ENCODE measurements at places on chromosomes 3 and 15.

GRCh38 chr3:131597816-131598215 is 95.0 kb upstream of the MRPL3 start:
- no peak for DNase-seq

DNA sequence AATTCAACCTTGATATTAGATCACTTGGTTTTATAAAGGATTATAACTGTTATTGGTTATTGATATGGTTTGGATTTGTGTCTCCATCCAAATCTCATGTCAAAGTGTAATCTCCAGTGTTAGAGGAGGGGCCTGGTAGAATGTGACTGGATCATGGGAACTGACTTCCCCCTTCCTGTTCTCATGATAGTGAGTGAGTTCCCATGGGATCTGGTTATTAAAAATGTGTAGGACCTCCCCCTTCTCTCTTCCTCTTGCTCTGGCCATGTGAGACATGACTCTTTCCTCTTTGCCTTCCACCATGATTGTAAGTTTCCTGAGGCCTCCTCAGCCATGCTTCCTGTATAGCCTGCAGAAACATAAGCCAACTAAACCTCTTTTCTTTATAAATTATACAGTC is 136.0 kb upstream of the UBE2E2 start:
- no peak for DNase-seq

GRCh38 chr3:131348911-131349310 is 32.7 kb upstream of the NUDT16 start:
- DNase-seq: no peak

DNA sequence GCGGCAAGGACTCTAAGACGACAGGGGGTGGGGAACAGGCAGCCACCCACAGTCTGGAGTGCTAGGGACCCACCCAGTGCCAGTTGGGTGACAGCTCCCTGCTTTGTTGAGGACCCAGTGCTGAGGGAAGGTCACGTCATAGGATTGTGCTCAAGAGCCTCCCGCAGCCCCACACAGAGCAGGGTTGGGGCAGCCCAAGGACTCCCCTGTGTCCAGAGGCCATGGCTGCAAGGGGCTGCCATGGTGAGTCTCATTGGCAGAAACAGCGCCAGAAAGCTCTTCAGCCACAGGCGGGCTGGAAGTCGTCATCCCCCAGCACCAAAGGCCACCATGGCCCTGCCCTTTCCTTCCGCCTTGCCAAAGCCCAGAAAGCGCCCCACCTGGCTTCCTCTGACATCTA is 37.0 kb upstream of the PLXNA1 start:
- DNase-seq: no peak

- no peak for DNase-seq
These were observed 620 bp upstream of the ANP32A start for GRCh38 chr15:68821190-68821840.

DNA sequence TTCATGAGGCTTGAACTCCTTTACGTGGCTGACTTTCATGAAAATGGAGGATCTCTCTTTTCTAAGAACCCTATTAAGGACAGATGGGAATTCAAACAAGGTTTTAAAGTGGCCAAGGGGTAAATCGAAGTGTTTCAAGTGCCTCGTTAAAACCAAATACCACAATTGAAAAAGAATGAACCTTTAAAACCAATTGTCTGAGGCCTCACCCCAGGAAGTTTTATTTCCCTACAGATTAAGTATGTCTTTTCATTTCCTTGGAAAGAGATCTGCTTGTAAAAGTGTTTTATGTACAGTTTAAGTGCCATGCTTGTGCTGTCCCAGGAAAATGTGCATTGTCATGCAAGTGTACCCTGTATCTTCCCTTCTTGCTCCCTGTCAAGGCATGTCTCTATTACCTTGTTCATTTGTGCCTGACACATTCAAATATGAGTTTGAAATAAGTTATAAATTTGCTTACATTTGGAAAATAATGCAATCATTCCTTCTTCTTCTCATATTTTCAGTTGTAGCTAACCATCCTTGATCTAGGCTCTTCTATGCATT is 138.7 kb downstream of the ZPLD1 start:
- DNase-seq: no peak

DNA sequence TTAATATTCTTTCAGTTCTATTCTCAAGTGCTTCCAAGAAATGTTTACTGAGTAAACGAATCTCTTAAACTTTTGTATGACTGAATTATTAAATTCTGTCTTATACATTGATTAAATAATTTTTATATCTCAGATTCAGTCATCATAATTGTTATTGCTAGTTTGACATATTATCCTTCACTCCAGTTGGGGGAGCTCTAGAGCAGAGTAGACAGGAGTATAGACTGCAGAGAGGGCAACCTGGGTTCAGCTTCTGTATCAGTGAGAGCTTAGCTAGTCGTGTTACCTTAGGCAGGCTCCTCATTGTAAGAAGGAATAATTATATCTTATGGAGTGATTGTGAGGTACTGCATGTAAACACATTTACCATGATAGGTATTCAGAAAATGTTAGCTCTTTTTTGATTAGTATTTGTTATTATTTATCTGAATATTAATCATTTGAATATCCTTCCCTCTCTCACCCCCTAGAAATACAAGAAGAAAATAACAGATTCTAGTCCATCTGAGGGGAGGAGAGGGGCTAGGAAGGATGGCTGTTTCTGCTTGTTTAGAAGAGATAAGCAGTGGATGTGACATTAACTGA is 31.0 kb upstream of the ZCWPW2 start:
- peak; percentile 83 for DNase-seq

GRCh38 chr3:173733029-173733652 is 335.6 kb downstream of the NLGN1 start:
- peak; percentile 38 for DNase-seq

DNA sequence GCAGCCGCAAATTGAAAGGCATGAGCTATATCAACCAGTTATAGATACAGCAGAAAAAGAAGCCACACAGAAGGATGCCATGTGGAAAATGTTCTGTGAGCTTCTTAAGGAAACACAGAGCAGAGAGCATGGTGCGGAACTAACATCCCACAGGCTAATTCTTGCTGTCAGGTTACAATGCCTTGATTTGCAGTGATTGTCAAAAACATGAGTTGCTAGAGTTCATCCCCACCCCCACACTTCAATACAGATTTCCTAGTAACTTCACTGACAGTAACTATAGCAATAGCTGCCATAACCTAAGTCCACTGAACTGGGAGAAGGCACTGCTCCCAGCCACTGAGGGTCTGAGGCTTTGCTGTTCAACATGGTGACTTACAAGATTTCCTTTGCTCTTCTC is 821.6 kb downstream of the SQOR start:
- DNase-seq: no peak

DNA sequence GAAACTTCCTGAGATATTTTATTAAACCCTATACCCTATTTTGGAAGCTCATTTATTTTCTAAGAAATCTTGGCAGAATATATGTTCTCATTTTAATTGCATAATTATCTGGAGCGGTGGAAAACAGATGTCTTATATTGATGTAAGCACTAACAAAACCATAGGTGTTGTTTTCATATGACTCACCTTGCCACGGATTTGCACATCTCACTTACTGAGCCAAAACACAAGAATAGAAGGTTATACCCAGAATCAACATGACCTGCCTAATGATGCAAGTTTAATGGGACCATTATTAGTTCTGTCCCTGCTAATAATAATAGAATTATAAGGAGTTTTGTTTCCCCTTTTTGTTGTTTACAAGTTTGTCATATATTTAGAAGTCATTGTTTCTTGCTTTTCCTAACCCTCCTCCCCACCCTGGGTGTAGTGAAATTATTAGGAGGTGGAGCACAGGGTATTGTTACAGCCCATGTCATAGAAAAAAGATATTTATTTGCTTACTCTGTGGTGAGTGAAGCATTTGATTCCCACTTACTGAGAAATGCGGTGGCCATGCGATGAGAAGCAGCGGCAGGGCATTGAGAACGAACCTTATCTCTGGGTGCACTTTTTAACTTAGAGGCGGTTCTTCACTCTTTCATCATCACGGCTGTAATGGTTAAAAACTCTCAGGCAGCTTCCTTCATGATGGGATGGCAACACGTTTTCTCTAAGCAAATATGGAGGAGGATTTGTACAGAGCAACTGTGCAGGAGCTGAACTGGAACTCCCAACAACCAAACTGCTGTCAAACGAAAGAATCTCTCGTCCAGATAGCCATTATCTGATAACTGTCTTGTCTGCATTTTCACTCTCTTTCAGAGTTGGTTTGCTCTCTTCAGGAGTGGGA is 521 bp downstream of the IL5RA start:
- DNase-seq: no peak

DNA sequence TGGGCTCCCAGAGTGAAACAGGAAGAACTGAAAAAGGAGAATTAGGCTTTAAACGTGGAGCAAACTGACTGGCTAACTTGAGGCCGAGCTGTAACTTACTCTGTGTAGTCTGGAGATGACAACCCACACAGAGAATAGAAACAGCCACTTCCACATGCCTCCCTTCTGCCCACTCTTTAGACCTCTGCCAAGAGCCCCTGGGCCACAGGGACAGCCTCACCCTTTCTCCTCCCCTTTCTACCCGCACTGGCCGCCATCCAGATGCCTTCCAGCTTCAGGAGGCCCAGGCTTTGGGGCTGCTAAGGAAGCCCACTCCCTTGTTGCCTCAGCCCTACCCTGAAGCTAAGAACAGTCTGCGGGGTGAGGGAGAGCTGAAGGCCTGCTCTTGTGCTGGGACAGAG is 6.8 kb downstream of the ARHGAP31 start:
- no peak for DNase-seq

DNA sequence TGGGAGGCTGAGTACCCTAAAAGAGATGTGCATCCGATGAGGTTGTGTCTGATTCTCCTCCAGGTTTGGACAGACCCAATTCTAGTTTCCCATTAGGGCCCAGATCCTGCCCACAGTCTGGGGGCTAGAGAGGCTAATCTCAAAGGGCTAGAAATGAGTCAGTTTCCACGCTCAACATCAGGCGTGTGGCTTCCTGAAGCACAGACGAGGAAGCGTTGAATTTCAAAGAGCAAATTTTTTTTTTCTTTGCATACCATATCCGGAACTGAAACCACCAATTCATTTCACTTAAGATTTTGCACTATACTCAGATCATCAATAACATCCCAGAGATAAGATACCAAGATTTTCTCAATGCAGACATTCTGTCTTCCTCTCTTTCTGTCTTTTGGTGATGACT is 173.8 kb upstream of the BCL6 start:
- DNase-seq: peak; percentile 49

- DNase-seq: no peak
These were observed 1081.8 kb upstream of the CFAP20DC start for GRCh38 chr3:60131618-60132017.

DNA sequence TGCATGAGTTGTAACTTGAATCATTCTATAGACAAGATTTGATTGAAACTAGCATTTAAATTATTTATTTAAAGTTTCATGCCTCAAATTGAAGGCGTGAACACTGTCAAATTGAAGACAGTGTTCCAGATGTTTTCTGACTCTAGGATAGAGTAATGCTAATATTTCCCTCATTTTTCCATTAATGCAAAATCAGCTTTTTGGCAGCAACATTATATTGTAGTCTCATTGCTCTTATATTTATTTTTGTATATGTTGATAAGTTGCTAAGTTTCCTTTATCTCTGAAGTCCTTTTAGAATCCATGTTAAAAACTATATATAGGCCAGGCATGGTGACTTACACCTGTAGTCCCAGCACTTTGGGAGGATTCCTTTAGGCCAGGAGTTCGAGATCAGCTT is 4.8 kb downstream of the FANCI start:
- no peak for DNase-seq

DNA sequence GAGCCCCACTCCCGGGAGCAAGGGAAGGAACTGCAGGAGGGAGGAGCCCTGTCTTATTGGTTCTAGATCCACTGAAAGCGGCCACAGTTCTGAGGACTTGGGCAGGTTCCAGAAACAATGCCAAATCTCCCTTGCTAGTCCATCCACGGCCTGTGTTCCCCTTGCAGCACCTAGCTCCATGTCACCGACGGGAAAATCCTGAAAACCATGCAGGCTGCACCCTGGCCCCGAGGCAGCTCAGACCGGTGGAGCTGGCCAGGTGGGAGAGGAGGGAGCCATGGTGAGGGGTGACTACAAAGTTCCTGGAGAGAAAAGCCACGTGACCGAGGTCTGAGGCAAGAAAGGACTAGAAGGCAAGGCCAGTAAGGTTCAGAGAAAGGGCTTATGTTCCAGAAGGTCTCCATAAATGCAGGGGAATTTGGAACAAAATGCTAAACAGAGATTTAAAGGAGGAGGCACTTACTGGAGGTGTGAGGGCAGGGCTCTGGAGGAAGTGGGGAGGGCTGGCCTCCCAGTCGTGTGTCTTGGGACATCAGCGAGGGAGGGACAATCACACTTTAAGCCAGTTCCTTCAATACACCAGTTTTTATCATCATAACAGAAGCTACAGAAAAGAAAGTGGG is 5.4 kb downstream of the MGLL start:
- DNase-seq: no peak

DNA sequence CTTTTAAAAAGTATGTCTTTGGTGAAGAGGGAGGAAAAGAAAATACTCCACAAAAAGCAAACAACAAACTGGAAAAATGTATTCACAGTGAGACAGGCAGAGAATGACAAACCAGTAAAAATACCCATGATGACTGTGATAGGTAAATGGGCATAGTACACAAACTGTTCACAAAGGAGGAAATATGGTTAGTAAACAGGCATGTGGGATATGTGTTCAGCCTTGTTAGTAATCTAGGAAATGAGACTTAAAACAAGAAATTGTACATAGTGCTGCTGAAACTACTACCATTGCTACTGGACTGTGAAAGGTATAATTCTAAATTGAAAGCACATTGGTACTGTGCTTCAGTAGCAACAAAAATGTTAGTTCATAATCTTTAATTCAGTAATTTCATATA is 50.1 kb downstream of the UBE2E2 start:
- DNase-seq: no peak

- DNase-seq: peak; percentile 68
These were observed 91.3 kb downstream of the TMEM266 start for GRCh38 chr15:76150971-76151598.

GRCh38 chr3:146161663-146162002 is 649 bp upstream of the PLOD2 start:
- DNase-seq: no peak

GRCh38 chr15:40850576-40851112 is 6.8 kb downstream of the SPINT1 start:
- DNase-seq: no peak

DNA sequence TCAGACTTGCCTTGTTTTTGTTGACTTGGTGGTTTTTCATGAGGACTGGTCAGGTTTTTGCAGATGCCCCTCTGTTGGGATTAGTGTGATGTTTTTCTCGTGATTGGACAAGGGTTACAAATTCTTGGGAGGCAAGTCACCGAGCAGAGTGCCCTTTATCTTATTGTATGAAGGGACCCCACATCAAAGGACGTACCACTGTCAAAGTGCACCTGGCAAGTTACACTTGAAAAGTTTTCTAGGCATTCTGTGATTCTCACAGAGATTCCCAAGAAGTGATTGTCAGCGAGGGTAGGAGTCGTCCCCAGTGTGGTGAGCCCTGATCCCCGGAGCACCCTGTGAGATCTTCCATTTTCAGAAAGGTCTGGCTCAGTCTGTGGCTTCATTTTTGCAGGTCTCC is 110.1 kb downstream of the POLR2M start:
- DNase-seq: no peak

DNA sequence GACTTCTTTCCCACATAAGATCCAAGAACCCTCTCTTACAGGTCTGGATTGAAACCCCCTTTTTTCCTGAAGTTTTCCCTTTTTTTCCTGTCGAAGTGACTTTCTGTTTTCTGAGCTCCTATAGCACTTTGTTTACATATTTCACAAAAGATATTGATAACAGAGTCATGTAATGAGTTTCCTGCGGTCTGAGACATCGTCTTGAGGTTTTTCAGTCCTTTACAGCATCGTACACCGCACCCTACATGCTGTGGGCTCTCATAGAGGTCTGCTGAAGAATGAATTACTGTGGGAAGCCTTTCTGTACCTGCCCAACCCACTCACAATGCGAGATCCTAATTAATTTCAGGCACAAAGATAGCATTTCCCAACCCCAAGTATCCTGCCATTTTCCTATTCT is 53.1 kb downstream of the MCF2L2 start:
- no peak for DNase-seq
